ENCODE measurements at places on chromosomes 16 and 17.

DNA sequence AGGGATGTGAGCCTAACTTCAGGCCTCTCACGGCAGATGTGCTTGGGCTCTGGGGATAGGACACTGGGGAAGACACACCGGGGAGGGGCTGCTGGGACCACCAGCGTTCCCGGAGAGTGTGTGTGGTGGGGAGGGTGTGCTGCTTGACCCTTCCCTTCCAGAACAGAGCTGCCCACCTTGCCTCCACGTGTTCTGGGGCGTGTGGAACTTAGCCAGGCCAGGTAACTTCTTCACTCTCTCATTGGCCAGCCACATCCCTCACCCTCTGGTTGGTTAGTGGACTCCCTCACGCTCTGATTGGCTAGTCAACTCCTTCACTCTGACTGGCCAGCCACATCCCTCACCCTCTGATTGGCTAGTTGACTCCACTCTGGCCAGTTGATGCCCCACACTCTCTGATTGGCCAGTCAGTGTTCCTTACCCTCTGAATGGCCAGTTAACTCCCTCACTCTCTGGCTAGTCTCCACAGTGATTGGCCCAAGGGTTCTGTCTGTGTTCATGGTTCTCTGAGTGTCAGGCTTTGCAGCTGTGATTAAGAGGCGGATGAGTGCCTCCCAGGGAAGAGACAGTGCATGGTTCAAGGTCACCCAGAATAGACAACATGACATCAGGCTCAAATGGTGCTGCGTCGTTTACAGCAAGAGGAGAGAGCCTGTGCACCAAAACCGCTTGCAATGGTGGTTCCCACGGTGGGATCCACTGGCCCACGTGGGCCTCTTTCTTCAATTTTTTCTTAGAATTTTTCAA is 10.0 kb downstream of the TMEM235 start:
- no peak for DNase-seq

DNA sequence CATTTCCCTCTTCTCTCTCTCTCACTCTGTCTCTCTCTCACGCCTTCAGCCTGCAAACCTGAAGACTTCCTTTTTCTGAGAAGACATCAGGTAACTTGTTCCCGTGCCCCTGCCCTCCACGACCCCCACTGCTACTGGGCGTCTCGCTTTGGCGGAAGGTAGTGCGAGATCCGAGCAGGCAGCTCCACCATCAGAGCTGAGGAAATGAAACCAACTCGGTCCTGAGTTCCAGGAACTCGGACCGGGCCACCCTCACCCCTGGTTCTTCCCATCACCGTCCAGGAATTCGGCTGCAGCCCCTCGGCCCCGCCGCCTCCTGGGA is 585 bp downstream of the MLKL start:
- DNase-seq: no peak

GRCh38 chr16:86886651-86887050 is 308.3 kb downstream of the FOXL1 start:
- DNase-seq: no peak

DNA sequence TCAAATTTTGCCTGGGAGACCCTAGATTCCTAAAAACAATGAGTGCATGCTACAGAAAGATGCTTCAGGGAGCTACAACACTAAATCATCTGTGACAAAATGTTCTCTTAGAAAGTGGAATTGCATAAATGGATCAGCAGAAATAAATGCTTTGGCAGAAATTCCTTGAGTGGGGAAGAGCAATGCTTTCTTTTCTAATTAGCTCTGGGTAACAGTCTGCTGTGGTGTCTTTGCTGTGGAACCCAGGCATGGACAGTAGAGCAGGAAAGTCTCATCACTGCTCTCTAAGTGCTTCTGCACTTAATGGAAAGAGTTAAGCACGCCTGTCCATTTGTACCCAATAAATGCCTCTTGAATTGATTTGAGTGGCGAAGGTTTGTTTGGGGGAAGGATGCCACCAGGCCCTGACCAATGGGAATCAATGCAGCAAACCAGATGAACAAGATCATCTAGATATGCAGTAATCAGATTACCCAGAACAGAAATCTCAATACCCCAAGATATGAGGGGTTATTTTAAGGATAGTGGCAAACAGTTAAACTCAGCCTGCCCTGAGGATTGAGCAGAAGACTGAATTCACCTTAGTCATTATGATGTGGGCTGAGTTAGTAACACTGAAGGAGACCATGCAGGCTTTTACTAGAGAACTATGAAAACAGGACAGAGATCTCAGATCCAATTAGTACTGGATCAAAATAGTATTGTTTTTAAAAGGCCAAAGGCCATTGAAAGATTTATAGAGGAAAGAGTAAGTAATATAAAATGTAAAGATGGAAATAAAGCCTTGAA is 13.6 kb downstream of the HLF start:
- no peak for DNase-seq

DNA sequence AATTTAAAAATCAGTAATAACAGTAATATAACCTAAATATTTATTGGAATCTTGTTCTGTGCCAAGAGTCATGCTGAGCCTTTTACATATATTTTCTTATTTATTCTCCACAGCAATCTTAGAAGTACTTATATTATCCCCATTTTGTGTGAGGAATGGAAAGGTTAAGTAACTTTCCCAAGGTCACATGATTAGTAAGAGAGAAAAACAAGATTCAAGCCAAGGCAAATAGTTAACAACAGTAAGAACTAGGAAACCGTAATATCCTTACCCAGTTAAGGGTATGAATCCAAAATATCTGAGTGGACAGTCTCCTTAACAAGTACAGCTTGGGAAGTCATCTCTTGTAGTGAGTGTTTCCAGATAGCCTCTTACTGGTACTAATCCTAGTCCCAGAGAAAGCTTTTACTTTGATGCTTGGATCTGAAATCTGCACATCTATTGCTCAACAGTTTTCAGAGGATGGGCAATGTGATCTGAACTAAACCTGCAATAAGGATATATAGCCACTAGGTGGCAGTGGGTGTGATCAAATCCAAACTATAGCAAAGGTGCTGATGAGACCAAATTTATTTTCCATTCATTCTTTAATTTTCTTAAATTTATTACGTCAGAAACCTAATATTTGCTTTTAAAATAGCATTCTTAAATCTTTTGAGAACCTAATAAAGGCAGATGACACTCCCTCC is 23.3 kb downstream of the SHISA6 start:
- no peak for DNase-seq

DNA sequence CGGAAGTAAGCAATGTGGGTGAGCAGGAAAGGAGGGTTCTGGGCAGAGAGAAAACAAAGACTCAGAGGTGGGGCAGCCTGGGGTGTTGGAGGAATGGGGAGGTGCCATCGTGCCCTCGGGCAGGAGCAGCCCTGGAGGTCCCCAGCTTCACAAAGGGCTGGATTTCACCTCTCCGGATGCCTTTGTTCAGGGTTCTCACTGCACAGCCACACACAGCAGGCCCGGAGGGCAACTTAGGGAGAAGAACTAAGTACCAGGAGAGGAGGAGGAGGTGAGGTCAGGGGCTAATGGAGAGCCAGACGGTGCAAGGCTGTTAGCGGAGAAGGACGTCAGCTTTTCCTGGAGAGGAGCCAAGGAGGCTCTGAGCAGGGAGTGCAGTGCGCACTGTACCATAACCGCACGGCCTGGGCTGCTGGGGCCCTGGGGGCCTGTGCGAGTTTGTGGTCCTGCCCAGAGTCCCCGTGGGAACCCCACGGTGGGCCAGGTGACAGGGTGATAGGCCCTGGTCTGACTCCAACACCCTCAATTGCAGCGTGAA is 9.3 kb downstream of the ARRB2 start:
- no peak for DNase-seq

DNA sequence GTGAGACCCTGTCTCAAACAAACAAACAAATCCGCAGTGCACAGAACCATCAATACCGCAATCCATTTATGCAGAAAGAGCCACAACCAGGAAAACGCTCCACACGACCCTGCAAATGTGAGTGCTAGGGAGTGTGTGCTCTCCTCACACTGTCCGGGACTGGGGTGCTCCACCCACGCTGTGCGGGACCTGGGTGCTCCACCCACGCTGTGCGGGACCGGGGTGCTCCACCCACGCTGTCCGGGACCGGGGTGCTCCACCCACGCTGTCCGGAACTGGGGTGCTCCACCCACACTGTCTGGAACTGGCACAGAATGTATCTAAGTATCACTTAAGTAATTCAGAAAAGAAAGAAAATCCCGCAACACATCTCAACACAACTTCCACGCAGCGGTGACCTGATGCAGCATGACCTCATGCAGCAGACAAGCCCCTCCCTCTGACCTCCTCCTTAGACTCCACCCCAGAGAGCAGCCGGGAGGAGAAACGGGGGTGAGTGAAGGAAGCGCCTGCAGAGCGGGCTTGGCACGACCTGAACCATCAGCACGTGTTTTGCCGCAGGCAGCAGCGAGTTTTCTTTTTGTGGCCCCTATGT is 38.5 kb downstream of the ZNF276 start:
- no peak for DNase-seq

DNA sequence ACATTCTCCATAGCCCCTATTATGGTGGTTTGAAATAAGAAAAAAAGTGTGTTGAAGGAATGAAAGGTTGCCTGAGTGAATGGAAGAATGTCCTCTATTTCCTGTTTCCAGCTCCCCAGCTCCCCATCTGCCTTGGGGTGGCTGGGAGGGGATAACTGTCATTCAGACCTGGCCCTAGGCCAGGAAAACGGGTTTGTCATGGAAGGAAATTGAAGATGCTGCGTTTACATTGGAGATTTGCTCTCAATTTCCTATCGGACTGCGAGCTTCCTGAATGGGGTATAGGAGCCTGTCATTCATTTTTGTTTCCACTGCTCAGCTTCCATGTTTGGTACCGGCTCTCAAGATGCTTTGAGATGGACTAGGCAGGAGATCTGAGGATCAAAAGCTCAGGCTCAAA is 2.2 kb upstream of the FZD2 start:
- no peak for DNase-seq

DNA sequence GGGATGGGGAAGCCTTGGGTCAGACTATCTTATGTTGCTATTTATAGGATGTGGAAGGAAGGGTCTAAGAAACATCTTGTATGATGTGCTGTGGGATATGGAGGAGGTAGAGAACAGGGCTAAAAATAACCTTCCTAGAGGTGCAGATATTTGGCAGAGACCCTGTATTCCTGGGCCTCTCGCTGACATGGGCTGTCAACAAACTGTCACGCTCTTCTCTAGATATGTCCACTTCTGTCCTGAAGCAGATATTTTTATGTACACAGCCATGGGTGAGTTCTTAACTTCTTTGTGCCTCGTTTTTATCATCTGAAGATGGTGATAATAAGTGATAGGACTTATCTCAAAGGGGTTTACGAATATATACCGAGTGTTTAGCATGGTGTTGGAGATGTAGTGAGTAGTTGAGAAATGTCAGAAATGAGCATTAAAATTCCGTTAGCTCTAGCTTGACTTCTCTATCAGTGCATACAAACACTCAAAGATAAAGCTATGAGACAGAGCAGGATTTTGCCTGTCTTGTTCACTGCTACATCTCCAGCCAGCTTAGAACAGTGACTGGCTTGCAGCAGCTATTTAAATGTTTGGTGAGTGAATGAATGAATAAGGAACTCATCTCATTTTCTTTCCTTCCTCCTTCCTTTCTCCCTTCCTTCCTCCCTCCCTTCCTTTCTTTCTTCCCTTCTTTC is 2.9 kb upstream of the AQP8 start:
- no peak for DNase-seq

GRCh38 chr16:67001726-67002125 is 13.3 kb downstream of the CES4A start:
- DNase-seq: no peak

- DNase-seq: peak; percentile 82
Measured at GRCh38 chr17:41496803-41497484, 7.2 kb upstream of the KRT36 start.

GRCh38 chr16:9821970-9822369 is 360.3 kb downstream of the GRIN2A start:
- no peak for DNase-seq

GRCh38 chr17:69213059-69213813 is 15.4 kb downstream of the ABCA10 start:
- no peak for DNase-seq

DNA sequence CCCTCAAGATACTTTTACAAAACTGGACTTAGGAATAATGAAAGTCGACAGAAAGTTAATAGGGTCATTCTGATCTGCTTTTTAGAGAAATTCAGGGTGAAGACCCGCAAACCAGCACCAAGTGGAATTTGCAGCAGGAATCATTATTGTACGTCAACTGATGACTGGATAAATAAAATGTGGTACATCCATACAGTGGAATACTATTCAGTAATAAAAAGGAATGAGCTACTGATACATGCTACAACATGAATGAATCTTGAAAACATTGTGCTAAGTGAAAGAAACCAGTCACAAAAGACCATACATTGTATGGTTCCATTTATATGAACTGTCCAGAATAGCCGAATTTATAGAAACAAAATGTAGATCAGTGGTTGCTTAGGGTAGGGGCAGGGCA is 83.1 kb downstream of the GNAO1 start:
- no peak for DNase-seq

GRCh38 chr16:35485915-35486314 is 2026.5 kb downstream of the TP53TG3F start:
- DNase-seq: no peak

DNA sequence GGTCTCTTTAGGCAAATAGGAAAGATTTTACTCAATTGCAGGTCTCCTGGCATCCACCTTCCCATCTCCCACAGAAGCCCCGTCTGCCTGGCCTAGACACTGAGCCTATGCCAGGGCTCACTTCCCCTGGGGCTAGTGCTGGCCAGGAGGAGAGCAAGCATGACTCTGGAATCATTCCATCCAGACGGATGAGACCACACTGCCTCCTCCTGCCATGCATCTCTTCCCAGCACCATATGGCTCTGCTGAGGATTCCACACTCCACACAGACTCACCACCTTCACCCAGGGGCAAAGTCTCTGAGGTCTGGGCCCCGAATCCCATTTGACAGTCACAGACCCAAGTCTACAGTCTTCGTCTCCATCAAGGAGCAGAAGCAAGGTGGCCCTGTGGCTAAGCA is 346.5 kb downstream of the C16orf95 start:
- DNase-seq: no peak

- DNase-seq: peak; percentile 71
Measured at GRCh38 chr17:5281814-5282641, at the start of gene RABEP1. RABEP1 (plus strand) TSS chr17:5282284; CDS start chr17:5282487, 203 bp downstream.

- DNase-seq: no peak
Measured at GRCh38 chr17:43560461-43561427, 14.6 kb upstream of the ETV4 start.

- DNase-seq: no peak
Measured at GRCh38 chr16:24671455-24671954, 57.9 kb upstream of the TNRC6A start.

- DNase-seq: no peak
Measured at GRCh38 chr17:78637146-78637545, 60.0 kb upstream of the DNAH17 start.

DNA sequence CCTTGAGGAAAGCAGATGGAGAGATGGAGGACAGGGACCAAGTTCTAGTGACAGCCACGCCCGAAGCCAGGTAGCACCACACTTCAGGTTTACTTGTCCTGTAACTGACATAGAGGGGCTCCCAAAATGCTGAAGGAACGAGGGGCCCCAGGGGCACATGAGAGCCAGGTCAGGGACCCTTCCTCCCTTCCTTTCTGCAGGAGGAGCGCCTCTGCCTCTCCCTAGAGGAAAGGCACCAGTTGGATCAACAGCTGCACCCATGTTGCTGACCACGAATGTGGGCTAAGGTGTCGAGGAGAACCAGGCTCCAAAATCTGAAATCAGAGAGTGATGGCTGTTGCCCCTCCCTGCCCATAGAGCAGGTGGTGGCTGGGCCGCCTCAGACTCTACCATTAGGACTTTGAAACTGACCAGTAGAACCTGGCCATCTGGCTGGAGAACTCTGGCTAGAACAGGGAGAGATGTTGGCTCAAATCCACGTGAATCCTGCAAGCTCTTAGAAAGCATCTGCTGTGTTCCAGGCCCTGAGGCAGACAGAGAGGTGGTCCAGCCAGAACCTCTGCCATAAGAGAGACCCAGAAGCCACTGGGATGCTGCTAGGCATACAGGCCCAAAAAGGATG is 218.8 kb downstream of the KATNIP start:
- DNase-seq: no peak

Data from GM04504 (cell line).